GM13977 (cell line): ENCODE measurements at places on chromosomes 2 and 18.
A peak's percentile ranks its signal among the peaks of the same experiment; 100 is the strongest.

- DNase-seq = no peak
Observed at GRCh38 chr2:66271777-66272176, 163.1 kb upstream of the MEIS1 start.

DNA sequence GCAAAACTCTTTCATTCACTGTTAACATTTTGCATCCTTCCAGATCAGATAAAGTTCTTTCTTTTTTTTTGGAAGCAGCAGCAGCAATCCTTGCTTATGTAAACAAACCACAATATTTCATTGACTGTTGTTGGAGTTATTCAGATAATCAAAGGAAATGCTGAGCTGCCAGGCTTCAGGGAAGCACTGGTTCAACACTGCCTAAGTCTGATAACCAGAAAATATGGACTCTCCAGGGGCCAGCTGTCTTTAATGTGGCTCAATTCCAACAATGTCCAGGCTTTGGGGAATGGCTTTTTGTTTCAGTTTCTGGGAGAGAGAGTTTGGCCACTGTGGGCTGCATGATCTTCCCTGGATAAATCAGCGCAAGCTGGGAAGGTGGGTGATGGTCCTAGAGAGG, 354.3 kb downstream of the AKAIN1 start:
- no peak for DNase-seq

DNA sequence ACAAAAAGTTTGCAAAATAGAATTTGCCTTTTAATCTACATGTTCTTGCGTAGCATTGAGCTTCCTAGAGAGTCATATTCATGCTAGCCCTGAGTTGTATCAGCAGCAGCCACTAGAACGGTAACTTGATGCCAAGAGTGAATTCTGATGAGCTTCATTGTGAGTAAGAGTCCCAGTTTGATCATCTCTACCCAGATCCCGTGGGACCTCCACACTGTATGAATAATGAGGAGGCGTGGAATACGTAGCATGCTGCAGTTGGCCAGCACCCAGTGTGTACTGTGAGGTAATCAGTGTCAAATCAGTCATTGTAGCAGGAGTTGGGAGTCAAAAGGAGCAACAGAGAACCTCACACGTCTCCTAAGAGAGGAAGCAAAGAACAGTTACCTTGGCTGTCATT, 197.9 kb downstream of the NEDD4L start:
- no peak for DNase-seq

GRCh38 chr2:25624635-25625034, 48.7 kb downstream of the DTNB start:
- no peak for DNase-seq

DNA sequence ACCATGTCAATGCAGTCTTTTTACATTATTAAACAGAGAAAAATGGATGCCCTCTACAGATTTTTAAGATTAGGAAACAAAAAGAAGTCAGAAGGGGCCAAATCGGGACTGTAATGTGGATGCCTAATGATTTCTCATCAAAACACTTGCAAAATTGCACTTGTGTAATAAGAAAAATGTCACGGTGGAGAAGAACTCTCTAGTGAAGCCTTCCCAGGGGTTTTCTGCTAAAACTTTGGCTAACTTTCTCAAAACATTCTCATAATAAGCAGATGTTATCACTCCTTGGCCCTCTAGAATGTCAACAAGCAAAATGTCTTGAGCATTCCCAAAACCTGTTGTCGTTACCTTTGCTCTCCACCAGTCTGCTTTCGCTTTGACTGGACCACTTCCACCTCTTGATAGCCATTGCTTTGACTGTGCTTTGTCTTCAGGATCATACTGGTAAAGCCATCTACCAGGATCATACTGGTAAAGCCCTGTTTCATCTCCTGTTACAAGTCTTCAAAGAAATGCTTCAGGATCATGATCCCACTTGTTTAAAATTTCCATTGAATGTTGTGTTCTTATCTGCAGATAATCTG, 226.8 kb downstream of the TNS1 start:
- no peak for DNase-seq

DNA sequence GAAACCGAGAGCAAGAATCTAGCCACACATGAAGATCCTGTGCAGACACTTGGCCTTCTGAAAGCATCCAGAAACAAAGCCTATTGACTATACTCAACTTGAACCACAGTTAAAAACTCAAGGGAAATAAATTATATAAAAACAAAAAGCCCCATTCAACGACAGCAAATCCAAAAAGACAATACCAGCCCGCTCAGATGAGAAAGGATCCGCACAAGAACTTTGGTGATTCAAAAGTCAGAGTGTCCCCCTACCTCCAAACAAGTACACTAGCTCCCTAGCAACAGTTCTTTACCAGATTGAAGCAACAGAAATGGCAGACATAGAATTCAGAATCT, 163.2 kb downstream of the WDPCP start:
- no peak for DNase-seq

GRCh38 chr2:16625759-16626158, 39.9 kb downstream of the CYRIA start:
- no peak for DNase-seq

GRCh38 chr2:195594919-195595694, 61.9 kb upstream of the SLC39A10 start:
- DNase-seq = no peak

DNA sequence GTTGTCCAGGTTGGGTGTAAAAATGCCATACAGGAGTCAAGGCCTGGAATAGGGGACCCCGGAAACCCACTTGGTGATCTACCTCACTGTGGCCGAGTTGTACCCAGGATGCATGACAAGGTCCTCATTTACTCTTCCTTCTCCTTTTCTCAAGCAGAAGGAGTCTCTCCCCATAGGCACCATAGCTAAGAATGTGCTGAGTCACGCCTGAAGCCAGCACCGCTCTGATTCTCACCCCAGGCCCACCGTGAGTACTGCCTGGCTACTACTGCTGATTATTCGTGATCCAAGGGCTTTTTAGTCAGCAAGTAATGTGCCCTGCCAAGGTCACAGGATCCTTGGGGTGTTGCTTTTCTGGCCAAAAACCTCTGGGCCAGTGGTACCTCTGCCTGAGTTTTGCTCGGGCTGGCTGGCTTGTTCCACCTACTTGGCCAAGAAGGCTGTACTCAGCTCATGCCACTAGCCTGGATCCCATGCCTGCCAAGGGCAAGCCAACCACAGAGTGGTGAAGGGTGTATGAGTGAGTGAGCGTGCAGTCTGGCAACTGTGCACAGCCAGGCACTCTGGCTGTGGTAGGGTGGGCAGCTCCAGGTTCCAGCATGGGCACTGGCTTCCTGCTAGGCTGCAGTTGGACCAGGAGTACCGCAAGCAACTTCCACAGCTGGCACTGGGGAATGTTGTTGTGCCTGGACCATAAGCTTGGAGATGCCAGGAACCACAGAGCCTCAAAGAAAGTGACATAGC, 650.1 kb upstream of the VRK2 start:
- DNase-seq = no peak

GRCh38 chr2:72744049-72744448, 81.8 kb downstream of the EXOC6B start:
- no peak for DNase-seq

GRCh38 chr18:26227051-26227670, 916 bp downstream of the TAF4B start:
- DNase-seq = no peak

DNA sequence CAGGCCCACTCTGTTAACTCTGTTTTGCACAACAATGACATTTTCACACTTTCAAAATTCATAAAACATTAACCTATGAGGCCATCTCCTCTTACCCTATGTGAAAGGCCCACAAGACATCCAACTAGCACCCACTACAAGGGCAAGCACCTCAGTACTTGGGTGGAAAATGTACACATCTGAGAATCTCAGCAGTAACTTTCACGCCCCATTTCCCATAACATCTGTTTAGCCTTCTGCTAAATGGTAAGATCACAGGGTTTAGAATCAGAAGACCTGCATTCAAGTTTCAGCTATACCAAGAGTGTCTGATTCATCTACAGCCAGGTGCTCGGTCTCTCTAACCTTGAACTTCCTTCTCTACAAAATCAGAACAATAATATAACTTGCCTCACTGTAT, 89.2 kb downstream of the SP100 start:
- peak; percentile 13 for DNase-seq

- DNase-seq = no peak
Observed at GRCh38 chr18:54830260-54830659, 2.0 kb downstream of the RAB27B start.

- DNase-seq = no peak
Observed at GRCh38 chr2:113085542-113085941, 17.8 kb downstream of the IL1F10 start.

GRCh38 chr18:784470-785172, 27.4 kb downstream of the YES1 start:
- DNase-seq = no peak

DNA sequence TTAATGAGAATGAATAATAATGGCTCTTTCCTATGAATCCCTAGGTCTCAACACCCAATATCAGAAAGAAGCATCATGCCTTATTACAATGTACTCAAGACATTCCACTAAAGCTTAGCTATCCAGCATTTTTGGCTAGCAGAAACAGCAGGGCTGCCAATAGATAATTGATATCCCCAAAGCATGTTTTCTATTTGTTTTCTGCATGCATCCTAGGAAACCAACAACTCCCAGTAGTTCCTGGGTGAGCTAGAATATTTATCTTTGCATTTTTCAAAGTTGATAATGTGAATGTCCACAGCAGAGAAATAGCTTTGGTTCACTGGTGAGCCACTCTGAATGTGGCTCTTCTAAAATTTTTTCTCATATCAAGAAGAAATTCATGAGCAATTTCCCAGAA, 5.8 kb upstream of the ANTXR1 start:
- no peak for DNase-seq

DNA sequence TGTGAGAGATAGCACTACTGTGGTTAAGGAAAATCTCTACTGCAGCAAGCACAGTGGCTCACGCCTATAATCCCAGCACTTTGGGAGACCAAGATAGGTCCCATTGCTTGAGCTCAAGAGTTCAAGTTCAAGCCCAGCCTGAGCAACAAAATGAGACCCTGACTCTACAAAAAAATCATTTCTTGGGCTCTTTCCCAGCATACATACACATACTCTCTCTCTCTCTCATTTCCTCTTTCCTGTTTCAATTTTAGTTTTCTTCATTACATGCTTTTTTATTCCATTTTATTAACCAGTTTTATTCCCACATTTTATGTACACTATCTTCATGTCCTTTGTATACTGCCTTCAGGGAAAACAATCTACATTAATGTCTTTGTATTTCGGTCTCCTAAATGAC, 14.6 kb downstream of the WDR33 start:
- DNase-seq = no peak

GRCh38 chr2:156394033-156394741, 42.0 kb upstream of the GPD2 start:
- no peak for DNase-seq

GRCh38 chr18:47149457-47150028, 757 bp downstream of the HDHD2 start:
- DNase-seq = no peak

DNA sequence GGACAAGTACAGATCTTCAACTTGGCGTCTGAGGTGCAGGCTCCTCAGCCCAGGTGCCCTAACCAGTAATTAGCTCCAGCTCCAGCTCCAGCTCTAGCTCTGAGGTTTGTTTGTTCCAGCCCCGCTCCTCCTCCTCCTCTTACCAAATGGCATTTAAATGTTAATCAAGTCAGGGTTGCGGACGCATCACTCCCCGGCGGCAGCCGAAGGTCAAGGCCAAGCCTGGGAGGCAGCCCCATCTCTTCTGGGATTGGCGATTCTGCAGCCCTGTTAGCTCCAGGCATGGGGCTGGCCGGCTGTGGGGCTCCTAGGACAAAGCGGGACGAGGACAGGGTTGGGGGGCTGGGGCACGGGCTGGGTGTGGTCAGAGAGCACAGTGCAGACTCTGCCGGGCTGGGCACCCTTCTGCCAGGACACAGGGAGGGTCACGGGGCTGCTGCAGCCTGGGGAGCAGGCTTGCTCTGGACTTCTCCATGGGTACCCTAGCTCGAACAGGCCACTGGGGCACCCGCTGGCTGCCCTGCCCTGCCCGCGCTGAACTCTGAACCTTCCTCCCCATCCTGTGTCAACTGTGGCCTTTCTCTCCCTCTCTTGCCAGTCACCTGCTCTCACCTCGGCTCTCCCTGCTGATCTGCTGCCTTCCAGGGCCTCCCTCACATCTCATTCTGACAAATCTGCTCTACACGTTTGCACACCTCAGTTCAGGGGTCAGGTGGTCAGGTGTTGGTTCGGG, 203.3 kb downstream of the CELF4 start:
- DNase-seq = no peak

DNA sequence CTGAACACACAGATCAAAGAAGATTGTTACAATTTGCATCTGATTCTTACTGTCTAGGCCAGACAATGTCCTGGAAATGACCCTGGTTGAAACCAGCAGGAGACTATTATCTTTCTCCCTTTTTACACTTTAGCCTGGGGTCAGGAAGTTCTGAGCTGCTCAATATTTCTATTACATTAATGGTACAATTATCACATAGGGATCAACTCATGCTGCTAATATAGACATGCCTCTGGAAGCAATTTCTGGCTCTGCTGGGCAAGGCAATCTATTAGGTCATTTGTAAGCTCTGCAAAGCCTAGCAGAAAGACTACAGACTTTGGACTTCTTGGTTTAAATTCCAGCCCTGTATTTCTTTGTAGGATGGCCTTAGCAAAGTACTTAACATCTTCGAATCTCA, 205.3 kb downstream of the LRP1B start:
- no peak for DNase-seq

- DNase-seq = no peak
Observed at GRCh38 chr2:26540306-26540705, 62.4 kb upstream of the OTOF start.

DNA sequence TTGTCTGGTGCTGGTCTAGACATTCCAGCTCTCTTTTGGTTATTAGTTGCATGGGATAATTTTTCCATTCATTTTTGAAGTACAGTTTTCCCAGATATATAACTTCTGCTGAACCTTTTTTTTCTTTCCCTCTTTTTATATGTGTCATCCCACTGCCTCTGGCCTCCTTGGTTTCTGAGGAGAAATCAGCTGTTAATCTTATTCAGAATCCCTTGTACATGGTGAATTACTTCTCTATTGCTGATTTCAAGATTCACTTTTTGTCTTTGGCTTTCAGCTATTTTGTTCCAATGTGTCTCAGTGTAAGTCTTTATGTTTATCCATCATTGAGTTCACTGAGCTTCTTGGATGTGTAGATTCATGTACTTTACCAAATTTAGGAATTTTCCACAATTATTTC, 99.7 kb downstream of the ARHGEF4 start:
- no peak for DNase-seq

DNA sequence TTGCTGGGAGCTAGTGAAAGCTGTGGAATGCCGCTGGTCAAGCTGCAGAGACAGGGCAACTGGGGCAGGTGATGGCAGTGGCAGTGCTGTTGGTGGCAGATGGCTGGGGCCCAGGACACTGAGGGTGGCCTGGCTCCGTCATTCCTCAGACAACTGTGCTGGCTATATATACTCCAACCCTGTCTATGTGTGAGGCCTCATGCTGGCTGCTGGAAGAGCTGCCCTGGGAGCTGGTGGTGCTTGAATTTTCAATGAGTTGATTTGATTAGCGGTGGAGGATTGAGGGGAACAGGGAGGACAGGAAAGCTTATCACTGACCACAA, 66.5 kb upstream of the TMEM200C start:
- DNase-seq = no peak
